ENCODE measurements at places on chromosomes 4 and X. TPM values are rescaled to one million over a fixed set of nuclear protein-coding genes. Genes with fewer than 3 reads are reported as not detected.

Gene CD40LG
- total RNA-seq: not detected

Gene DOK7
- total RNA-seq: not detected

Gene SPOCK3
- not detected for total RNA-seq

Gene ADH1B
- total RNA-seq: not detected

Gene IL13RA1
- 61.9 TPM for total RNA-seq

Gene NPFFR2
- total RNA-seq: 0.23 TPM

Gene C4orf46
- total RNA-seq: 19.3 TPM

Gene F8A3
- 9.7 TPM for total RNA-seq

Gene CFAP97
- 17.6 TPM for total RNA-seq

Gene CDKL2
- total RNA-seq: 0.55 TPM

Gene DGAT2L6
- total RNA-seq: not detected

Gene GNRHR
- not detected for total RNA-seq

Gene DNAAF6
- not detected for total RNA-seq

Gene CFP
- total RNA-seq: 1.9 TPM

Gene TCP11X2
- not detected for total RNA-seq

Gene TSPAN7
- 5.2 TPM for total RNA-seq

Gene SLITRK2
- total RNA-seq: not detected

Gene GAGE12H
- total RNA-seq: not detected

Gene RTL9
- total RNA-seq: not detected

Gene RNF175
- not detected for total RNA-seq

Gene HTRA3
- total RNA-seq: 8.2 TPM

Gene GPRASP1
- total RNA-seq: 2.1 TPM

Gene CPZ
- total RNA-seq: not detected

Gene SMIM10
- total RNA-seq: 1.3 TPM

Gene ADGRG2
- total RNA-seq: not detected

Gene TMEM47
- total RNA-seq: 22.2 TPM

Gene NDST4
- not detected for total RNA-seq

Gene NLGN4X
- total RNA-seq: not detected

Gene CPE
- 8.1 TPM for total RNA-seq

Gene IL2RG
- total RNA-seq: not detected

Gene PCDH10
- total RNA-seq: 91.7 TPM

Gene MTNR1A
- not detected for total RNA-seq

Gene GPR173
- total RNA-seq: 11.3 TPM

Gene FRG2
- not detected for total RNA-seq

Gene PAGE1
- total RNA-seq: not detected

Gene USP17L18
- total RNA-seq: not detected

Gene NDST3
- total RNA-seq: not detected

Gene ACE2
- total RNA-seq: not detected

Gene LEF1
- total RNA-seq: 0.46 TPM

Gene BEX4
- total RNA-seq: 30.3 TPM

Gene NXF2
- not detected for total RNA-seq

Gene GLRA2
- total RNA-seq: not detected
